ENCODE measurements at places on chromosomes 12 and 14.

- no peak for DNase-seq
Measured at GRCh38 chr14:67357186-67357968, 2.2 kb downstream of the ATP6V1D start.

DNA sequence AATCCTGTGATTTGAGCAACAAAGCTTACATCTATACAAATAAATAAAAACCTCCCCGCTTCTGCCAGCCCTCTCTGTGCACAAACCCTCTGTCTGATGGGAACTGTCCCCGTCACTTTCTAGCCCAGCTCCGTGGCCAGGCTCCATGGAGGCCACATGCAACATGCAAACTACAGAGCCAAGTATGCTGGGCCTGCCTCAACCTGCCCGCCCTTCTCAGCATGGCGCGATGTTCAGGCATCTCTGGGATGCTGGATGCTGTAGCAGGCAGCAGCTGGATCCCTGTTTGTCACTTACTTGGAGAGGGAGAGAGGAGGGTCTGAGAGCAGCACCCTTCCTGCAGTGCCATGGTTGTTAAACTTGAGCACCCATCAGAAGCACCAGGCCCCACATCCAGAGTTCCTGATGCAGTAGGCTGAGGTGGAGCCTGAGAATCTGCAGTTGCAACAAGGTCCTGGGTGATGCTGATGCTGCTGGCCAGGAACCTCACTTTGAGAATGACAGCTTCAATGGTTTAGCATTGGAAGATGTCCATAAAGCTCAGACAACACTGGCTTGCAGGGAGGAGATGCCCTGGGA, 32.4 kb downstream of the CLMN start:
- no peak for DNase-seq

- no peak for DNase-seq
Measured at GRCh38 chr14:56972948-56973347, 162.7 kb upstream of the OTX2 start.

- DNase-seq = no peak
Measured at GRCh38 chr14:75831952-75832351, 149.8 kb downstream of the TGFB3 start.

DNA sequence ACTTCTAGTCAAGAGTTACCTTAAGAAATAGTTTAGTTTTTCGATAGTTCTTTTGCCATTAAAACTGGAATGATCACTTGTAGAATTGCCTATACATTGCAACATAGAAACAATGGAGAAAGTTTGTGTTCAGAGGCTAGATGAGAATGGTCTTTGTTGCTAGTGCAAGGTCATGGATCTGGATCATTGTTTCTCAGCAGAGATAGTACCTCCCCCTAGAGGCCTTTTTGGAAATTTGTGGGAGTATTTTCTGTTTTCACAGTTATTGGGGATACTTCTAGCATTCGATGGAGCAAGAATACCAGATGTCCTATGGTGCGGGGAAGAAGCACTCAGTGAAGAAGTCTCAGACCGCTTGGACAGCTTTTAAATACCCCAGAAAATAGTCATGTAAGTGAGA, 138.8 kb upstream of the HMGA2 start:
- DNase-seq = no peak

DNA sequence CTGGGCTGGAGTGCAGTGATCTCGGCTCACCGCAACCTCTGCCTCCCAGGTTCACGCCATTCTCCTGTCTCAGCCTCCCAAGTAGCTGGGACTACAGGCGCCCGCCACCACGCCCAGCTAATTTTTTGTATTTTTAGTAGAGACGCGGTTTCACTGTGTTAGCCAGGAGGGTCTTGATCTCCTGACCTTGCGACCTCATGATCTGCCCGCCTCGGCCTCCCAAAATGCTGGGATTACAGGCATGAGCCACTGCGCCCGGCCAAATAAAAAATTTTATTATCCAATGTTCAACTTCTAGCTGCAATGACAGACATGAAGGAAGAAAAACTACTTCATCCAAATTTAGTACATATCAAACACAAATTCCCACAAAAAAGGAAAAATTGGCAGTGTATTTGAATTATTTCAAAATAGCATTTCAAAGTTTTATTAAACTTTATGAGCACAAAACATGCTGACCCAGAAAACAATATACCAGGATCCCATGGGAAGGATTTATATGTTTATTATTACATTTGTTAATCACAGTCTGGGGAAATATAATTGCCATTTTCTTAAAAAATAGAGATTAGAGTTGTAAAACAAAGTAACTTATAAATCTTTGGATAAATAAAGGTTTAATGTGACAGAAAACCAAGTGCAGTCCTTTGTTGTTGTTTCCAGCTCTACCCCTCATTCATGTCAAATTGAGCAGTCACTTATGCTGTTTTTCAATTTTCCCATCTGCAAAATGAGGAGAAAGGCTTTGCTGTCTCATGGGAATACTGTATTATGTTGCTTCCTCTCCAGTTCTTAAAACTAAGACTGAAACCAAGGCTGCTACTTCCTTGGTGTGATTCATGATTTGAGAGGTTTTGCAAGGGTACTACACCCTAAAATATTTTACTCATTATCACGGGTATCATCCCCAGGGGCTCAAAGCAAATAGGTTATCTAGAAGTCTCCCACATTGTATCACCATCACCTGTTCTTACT, 155.2 kb upstream of the AVPR1A start:
- DNase-seq = no peak

GRCh38 chr12:122501489-122501989, 807 bp upstream of the ZCCHC8 start:
- no peak for DNase-seq

DNA sequence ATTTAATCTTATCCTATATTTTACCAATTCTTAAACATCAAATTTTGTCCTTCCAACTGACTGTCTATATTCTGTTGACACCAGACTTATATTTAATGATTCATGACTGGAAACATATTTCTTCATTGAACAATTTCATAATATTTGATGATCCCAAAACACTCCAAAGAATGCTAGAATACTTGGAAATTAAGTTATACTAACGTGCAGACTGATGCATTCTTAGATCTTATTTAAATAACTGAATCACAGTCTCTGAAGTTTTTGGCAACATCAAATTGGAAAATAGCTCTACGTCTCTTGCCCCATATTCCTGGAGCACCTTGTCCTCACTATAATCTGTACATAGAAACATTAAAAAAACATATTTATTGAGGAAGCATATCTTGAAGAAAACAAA, 127.4 kb downstream of the HMGA2 start:
- DNase-seq = no peak

Data from head of caudate nucleus (tissue), 42 donors.